AG04450 (cell line): ENCODE measurements at places on chromosomes 3 and 15.

DNA sequence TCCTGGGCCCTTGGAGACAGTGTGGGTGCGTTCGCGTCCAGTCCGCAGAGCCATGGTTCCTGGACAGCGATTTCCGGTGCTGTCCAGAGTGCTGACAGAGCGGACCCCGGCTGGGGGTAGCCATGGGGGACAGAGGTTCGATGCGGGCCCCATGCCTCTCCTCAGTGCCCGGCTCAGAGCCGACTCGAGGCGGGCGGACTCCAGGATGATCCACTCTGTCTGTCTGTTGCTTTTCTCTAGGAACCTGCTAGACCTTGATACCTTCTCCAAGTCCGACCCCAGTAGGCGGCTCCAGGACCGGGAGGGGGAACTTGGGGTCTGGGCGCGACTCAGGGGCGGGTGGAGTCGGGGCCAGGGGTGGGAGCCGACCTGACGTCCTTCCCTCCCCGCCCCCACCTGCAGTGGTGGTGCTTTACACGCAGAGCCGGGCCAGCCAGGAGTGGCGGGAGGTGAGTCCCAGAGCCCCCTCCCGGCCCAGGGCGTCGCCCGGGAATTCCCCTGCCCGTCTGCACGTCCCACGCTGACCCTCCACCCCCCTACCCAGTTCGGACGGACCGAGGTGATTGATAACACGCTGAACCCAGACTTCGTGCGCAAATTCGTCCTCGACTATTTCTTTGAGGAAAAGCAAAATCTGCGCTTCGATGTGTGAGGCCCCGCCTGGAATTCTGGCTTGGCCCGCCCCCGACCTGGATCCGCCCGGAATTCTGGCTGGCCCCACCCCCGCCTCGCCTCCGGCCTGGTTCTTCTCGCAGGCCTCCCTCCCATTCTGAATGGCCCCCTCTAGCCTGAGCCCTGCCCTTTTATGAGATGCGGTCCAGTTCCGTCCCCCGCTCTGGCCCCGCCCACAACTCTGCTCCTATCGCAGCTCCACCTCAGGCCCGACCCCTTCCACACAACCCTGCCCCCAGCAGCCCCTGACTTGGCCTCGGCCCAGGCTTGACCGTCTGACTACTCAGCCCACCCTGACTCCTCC is 1.0 kb downstream of the CPNE9 start:
- DNase-seq, result no peak

- no peak for DNase-seq
Measured at GRCh38 chr3:122564155-122564912, at the start of the genes DTX3L and PARP9. Gene DTX3L, plus strand, starts transcription at chr3:122564338. Its CDS starts 89 bp downstream, at chr3:122564427. Gene PARP9, minus strand, starts transcription at chr3:122564300. Its CDS starts 4,680 bp downstream, at chr3:122559620.

DNA sequence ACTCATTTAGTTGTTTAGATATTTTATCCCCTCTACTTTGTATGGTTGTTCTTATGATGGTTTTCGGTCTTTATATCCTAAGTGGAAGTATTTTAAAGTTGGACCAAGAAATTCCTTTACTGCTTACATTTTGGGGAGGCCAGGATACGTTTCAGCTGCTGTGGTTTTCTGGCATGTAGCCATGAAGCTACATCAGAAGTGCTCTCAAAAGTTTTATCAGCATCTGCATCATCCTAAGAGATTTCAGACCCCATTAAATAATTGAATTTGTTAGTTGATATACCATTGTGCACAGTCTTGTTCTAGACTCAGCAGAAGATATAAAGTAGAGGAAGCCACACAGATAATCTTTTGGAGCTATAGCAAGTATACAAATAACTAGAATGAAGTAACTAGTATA is 50.1 kb upstream of the SKOR1 start:
- DNase-seq, result no peak

GRCh38 chr3:143120716-143121240 is 1.2 kb downstream of the CHST2 start:
- no peak for DNase-seq

GRCh38 chr3:177514611-177515499 is 317.6 kb upstream of the TBL1XR1 start:
- DNase-seq, result no peak
